NCI-H510A (cell line): ENCODE measurements at places on chromosomes 12 and 14.
A peak's percentile ranks its signal among the peaks of the same experiment; 100 is the strongest.

GRCh38 chr12:123427036-123427769 is 9.3 kb downstream of the RILPL2 start:
- no peak for DNase-seq

DNA sequence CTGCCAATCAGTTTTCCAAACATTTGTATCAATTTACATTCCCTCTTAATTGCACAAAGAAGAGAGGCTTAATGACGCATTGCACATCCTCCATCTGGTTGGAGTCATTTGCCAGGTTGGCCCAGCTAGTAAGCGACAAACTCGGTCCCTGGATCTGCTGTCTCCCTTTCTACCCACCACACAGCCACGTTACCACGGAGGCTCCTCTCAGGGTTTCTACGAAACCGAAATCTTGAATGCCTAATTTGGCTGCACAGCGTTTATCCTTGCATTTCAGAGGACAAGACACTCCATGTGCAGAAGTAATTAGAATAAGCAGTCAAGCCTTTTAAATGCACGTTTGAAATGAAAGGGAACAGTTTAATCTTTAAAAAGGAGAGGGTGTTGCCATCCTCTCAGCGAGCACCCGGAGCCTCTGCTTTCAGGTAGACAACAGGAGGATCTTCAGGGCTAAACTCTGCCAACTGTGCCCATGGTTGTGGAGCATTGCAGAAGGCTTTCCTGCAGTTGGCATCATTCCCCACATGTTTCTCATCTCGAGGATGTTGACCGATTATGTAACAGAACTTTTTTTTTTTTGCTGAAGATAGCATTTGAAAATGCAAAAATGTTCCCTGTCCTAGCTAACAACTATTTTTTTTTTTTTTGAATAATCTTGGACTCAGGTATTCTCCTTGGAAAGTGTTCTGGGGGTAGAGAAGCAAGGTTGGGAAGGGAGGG is 37.8 kb downstream of the SLC24A4 start:
- DNase-seq, result no peak

GRCh38 chr14:41636492-41637392 is 30.1 kb downstream of the LRFN5 start:
- DNase-seq, result no peak

DNA sequence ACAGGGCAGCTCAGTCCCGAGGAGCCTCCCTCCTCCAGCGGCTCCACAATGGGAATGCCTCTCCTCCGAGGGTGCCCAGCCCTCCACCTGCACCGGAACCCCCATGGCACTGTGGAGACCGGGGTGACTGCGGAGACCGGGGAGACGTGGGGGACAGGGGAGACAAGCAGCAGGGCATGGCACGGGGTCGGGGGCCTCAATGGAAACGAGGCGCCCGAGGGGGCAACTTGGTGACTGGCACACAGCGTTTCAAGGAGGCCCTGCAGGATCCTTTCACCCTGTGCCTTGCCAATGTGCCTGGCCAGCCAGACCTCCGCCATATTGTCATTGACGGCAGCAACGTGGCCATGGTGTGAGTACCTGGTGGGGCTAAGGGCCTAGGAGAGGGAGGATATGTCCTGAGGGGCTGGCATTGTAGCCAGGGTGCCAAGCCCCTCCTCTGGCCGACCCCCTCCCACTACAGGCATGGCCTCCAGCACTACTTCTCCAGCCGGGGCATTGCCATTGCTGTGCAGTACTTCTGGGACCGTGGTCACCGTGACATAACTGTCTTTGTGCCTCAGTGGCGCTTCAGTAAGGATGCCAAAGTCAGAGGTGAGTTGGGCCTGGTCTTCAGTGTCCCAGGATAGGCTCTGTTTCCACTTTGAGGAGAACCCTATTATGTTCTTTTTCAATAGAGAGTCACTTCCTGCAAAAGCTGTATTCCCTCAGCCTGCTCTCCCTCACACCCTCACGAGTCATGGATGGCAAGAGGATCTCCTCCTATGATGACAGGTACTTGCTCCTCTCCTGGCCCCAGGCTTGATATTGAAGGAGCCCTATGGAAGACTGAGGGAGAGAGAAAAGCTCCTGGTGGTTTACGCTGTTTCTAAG is 2.7 kb downstream of the KHNYN start:
- DNase-seq, result no peak

DNA sequence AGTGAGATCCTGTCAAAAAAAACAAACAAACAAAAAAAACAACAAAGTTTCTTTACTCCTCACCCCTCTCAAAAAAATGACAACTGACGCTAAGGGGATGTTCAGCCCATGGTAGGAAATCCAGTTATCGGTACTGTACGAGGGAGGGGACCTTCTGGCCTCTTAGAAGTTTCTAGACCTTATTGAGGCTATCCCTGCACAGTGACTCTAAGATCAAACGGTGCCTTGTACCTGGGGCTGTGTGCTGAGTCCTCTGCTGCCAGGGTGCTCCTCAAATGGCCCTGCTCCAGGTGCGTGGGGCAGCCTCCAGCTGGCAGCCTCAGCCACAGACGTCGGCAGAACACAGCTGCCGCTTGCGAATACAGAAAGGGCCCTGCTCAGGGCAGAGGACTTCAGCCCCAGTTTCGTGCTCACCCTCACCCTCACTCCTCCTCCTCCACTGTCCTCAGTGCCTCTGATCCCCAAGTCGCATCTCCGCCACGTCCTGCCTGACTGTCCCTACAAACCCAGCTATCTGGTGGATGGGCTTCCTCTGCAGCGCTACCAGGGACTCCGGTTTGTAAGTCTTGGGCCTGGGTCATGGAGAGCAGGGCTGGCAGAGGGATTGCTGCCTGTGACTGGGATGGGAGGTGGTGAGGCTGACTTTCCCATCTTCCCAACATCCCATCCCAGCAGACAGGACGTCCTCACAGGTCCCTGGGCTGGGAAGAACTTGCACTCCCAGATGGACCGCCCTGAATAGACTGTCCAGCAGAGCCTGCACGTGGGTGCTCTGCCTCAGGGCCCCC is 90.9 kb downstream of the B4GALNT3 start:
- no peak for DNase-seq

GRCh38 chr12:132525011-132525832 is 35.3 kb downstream of the FBRSL1 start:
- no peak for DNase-seq

DNA sequence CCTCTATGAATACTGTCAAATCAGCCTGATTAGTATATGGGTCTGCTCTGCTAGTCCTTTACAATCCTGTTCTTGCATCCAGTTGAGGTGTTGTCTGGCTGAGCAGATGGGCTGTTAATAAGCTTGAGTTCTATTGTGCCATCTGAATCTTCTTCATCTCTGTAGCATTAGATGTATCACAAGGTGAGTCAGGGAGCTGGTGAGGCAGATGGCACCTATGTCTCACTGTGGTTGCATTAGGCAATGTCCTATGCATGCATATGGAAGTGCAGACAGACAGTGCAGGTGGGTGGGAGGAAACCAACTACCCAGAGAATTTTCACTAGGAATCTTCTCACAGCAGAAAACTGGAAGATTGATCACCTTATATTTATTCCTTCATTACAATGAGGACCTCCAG is 165.7 kb upstream of the STXBP6 start:
- DNase-seq, result no peak

DNA sequence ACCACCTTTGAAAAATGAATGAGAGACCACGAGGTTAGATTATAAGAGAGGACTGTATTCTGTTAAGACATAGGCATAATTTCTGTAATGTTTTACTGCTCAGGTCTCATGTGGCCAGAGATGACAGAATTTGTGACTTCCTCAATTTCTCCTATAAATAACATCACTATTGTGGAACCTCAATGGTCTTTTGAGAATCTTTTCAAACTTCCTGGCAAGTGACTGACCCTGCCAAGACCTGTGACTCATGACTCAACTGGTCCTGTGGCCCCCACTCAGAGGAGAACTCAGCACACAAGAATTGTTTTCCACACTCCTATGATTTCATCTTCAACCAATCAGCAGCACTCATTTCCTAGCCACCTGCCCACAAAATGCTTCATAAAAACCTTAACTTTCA is 508.2 kb upstream of the ATP2B1 start:
- no peak for DNase-seq

DNA sequence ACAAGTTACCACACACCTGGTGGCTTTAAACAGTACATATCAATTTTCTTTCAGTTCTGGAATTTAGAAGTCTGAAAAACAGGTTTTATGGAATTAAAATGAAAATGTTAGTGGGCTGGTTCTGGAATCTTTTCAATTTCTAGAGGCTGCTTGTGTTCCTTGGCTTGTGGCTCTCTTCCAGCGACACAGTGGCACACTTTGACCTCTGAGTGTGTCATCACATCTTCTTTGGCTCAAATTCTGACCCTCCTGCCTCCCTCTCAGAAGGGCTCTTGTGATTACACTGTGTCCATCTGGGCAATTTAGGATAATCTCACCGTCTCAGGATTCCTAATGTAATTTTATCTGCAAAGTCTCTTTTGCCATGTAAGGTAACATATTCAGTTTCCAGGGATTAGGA is 170.0 kb downstream of the PLCZ1 start:
- no peak for DNase-seq

DNA sequence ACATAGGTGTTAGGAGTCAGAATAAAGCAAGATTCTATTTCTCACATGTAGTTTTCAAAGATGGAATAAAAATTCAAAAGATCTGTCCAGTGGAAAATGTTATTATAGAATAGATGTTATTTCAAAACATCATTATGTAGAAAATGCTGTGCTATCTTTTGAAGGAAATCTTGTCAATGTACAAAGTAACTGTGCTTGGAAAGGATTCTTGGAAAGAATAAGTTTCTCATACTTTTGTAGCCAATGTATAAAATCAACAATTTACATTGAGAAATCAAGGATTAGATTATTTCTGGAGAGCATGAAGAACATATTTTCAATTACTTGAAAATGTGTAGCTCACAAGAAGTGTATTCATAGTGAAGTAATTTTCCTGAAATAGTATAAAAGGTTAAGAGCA is 532.5 kb upstream of the MGAT4C start:
- no peak for DNase-seq

DNA sequence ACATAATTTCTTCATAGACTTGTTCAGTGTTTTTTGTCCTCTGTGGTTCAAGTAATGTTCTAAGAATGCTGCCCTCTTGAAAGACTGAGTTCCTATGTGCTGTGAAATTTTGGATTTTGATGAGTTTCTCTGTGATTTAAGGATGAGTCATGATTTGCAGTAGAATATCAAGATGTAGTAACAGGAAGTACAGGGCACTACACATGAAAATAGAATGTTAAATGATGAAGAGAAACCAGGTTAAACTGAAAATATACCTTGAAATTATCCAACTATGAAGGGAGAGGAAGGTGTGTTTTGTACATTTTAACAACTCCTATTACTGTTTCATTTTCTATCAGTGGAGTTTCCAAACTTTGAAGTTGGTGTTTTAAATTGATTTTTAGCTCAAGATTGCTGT is 4.8 kb downstream of the ELK3 start:
- no peak for DNase-seq

- DNase-seq, result no peak
Measured at GRCh38 chr12:30457621-30458289, 237.9 kb downstream of the IPO8 start.

DNA sequence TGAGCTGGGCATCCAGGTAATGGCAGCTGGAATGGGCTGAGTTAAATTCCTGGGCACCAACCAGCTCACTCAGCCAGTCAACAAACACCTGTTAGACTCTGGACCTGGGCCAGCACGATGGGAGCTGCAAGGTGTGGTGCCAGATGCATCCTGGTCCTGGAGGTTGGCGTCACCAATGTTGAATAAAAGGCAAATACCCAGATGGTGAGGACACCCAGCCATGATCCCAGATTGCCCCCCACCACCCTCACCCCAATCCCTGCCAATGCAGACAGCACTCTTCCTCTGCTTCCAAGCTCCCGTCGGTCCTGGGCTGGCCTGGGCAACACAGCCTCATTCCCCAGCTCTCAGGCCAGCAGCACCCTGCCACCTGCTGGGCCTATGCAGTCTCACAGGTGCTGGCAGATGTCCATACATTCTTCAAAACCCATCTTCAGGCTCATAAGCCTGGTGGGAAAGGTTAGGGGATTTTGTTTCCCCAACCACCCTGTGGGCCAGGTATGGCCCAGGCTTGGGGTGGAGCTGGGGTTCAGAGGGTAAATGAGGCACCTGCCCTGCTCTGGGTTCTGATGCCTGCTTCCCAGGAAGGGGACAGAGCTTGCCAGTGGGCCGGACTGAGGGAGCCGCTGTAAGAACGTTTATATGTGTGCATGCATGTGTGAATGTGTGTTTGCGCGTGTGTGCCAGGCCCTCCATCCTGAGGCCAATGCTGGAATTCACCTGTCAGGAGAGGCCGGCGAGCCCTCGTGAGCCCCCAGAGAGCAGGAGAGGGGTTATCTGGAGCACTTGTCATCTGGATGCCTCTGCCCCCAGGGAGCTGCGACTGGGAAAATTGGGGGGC is 58.0 kb downstream of the LGMN start:
- peak; percentile 52 for DNase-seq

DNA sequence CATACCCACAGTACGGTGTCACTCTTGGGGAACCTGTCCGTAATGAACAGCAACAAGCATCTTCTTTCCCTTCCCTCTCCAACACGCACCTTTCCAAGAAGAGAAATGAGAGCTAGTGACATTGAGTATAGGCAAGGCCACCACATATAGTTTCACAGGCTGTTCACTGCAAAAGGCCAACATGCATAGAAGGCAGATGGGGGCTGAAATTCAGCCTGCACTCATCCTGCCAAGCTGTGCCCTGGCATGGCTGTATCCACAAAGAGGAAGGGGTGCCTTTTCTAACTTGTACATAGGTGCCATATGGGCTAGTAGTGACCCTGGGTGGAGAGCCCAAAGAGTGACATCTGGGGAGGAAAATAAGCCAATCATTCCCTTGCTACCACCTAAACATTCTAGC is 169.6 kb downstream of the ZFP36L1 start:
- DNase-seq, result no peak

DNA sequence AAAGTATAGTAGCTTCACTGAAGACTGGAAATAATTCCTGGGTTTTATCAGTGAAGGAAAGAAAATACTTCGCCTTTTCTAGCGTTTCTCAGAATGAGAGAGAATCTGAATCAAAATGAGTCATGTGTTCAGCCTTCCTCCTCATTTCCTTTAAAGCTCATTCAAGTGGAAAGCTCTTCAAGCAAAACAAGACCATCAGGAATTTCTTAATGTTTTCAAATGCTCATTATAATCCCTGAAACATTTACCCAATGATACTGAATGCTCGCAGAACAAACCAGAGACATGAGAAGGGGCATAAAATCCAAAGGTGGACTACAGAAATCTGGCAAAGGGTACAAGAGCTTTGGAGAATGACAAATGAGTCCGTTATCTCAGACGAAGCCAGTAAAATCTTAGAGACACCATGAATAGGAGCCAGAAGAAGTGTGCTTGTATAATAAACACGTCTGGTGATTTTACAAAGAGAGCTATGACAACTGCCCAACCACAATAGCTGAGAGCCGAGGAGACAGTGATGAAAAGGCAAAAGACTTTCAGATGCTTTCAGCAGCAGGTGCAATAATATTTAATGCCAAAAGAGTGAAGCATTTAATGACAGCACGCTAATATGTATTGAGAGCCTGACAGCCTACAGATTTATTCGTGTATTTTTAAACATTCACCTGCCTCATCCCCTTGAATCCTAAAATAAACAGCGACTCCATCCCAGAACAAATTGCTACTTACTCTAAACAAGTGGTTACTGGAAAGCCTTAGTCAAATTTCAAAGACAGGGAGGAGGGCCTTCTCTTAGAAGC is 19.0 kb downstream of the SPRING1 start:
- DNase-seq, result no peak

- DNase-seq, result no peak
Measured at GRCh38 chr12:122420471-122421162, 1.9 kb downstream of the CLIP1 start.

- DNase-seq, result no peak
Measured at GRCh38 chr14:93965946-93966474, 10.4 kb downstream of the ASB2 start.
